HS-5 (cell line): ENCODE measurements at places on chromosomes 16 and 17.

GRCh38 chr17:72429066-72429638, 308.3 kb downstream of the SOX9 start:
- no peak for DNase-seq

DNA sequence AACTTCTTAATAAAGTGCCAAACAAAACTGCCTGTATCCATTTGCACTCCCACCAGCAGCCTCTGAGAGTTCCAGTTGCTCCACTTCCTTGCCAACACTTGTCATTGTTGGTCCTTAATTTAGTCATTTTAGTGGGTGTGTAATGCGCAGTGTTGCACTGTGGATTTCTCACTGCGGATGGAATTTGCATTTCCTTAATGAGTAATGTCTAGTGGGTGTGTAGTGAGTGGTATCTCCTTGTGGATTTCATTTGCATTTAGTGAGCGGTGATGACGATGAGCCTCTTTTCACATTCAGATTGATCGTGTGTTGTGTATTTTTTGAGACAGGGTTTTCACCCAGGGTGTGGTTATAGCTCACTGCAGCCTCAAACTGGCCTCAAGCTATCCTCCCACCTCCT, 4.1 kb upstream of the MSLN start:
- DNase-seq = no peak

DNA sequence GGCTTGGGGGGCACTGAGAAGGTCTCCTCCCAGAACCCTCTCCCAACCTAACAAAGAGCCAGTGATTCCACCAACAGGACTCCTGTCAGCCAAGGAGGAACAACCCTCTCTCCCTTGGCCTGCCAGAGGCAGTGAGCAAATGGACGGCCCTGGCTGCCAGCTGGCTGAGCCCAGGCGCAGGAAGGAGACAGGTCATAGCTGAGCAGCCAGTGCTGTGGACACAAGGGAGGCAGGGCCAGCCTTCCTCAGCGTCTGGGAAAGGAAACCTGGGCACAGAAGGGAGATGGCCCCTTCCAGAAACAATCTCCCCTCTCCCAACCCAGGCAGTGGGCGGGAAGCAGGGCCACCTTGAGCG, 2.1 kb downstream of the MPO start:
- DNase-seq = no peak

- peak; percentile 94 for DNase-seq
Measured at GRCh38 chr17:59093702-59094231, 12.9 kb downstream of the TRIM37 start.

- no peak for DNase-seq
Measured at GRCh38 chr17:36837195-36837938, 99.9 kb upstream of the LHX1 start.

GRCh38 chr16:50761267-50761666, 19.4 kb downstream of the CYLD start:
- DNase-seq = no peak

- no peak for DNase-seq
Measured at GRCh38 chr16:8620535-8620934, 963 bp upstream of the METTL22 start.

DNA sequence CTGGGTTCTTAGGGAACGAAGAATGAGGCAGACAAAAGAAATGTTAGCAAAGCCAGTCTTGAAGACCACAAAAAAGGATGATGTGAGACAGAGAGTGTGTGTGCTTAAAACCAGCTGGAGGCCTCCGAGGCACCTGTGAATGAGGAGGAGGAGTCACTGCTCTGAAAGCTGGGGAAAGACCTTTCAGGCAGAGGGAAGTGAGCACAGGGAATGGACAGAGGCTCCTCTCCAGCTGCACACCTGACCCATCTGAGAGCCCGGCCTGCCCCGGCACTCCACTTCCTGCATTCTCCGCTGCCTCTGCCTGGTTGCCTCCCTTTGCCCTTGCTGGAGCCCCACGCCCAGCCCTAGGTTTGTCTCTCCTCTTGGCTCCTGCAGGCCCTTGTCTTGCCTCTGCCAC, 55.2 kb upstream of the SREBF1 start:
- DNase-seq = no peak

GRCh38 chr16:67672739-67673662, 6.4 kb downstream of the C16orf86 start:
- peak; percentile 22 for DNase-seq

GRCh38 chr16:31461921-31462804, 2.9 kb downstream of the ARMC5 start:
- DNase-seq = no peak

DNA sequence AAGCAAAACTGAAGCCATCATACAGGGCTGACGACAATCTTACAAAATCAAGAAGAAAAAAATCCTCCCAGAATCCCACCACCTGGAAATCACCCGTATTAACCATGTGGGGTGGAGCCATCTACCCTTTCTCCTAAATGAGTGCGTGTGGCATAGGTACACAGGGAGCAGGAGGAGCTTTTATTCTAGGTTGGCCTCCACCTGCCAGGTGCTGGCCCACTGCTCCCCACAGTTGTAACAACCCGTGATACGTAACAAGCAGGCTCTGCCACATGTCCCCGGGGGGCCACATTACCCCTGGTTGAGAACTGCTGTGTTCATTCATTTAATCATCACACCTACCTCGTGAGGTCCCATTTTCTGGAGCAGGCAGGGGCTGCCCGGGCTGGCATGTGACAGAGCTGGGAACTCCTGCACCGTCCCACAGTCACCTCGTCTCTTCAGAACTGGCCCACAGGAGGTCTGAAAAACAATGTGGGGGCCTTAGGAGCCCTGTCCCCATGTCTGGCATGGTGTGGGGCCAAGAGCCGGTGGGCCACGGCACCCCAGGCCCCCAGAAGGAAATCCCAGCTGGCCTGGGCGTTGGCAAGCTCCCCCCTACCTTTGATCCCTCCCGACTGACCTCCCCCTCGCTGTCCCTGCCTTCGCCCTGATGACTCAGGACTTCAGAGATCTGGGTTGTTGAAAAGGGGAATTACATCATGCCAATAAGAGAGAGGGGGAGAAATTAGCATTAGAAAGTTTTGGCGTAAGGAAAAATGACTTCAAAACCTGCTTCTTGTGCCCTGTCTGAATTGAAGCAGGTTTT, 12.9 kb downstream of the CMIP start:
- DNase-seq = no peak

GRCh38 chr16:72203401-72203800, 31.4 kb upstream of the PMFBP1 start:
- DNase-seq = peak; percentile 39

GRCh38 chr16:80500116-80500859, 40.5 kb upstream of the DYNLRB2 start:
- DNase-seq = no peak

GRCh38 chr17:36586138-36586537, 5.5 kb upstream of the DHRS11 start:
- DNase-seq = no peak

GRCh38 chr17:36503456-36504155, 17.1 kb downstream of the ZNHIT3 start:
- no peak for DNase-seq

DNA sequence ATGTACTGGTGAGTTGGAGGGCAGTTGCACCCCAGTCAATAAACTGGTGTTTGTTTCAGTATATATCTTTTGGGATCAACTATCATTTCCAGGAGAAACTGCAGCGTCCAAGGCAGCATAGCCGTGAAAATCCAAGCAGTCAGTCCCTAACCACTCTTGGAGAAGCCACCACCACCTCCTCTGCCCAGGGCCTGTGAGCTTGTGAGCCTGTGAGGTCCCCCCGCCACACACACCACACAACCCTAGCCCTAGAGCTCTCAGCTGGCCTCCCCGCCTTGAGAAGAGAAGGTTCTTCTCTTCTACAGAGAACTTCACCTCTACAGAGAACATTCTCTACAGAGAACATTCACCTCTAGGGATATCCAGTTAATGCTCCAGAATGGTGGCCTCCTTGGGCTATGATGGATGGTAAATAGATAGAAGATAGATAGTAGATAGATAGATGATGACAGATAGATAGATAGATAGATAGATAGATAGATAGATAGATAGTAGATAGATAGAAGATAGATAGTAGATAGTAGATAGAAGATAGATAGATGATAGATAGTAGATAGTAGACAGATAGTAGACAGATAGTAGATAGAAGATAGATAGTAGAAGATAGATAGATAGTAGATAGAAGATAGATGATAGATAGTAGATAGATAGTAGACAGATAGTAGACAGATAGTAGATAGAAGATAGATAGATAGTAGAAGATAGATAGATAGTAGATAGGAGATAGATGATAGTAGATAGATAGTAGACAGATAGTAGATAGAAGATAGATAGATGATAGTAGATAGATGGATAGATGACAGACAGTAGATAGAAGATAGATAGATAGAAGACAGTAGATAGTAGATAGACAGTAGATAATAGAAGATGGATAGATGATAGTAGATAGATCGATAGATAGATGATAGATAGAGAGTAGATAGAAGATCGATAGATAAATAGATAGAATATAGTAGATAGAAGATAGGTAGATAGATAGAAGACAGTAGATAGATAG, 13.7 kb downstream of the ALOX15B start:
- DNase-seq = no peak

GRCh38 chr16:10812312-10813098, 6.1 kb downstream of the TVP23A start:
- no peak for DNase-seq

GRCh38 chr17:19342611-19343255, 19.8 kb downstream of the B9D1 start:
- DNase-seq = no peak

DNA sequence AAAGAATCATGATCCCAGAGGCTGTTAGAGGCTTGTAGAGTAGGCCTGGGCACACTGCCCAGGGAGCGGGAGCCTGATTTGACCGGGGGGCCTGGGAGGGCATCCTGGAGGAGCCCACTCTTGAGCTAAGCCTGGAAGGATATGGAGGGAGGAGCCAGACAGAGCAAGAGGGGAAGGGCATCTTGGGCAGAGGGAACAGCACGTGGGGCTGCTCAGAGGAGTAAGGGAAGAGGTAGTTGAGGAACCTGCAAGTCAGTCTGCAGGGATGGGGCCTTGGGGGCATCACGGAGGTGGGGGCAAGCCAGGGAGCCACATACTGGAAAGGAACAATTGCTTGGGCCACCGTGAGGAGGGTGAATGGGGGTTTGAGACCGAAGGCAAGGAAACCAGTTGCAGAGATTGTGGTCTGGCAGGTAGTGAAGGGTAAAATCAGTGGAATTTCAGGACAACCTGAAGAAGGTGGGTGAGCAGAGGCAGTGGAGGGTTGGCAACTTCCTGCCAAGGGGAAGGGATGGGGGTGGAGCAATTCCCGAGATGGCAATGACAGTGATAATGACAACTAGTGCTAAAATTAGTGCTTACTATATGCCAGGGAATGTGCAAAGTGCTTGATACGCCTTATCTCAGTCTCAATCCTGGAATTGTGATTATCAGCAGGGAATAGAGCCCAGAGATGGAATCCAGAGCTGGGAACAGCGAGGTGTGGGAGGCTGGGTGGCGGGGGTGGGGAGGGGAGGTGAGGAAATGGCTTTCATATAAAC, 9.7 kb upstream of the RAI1 start:
- no peak for DNase-seq

DNA sequence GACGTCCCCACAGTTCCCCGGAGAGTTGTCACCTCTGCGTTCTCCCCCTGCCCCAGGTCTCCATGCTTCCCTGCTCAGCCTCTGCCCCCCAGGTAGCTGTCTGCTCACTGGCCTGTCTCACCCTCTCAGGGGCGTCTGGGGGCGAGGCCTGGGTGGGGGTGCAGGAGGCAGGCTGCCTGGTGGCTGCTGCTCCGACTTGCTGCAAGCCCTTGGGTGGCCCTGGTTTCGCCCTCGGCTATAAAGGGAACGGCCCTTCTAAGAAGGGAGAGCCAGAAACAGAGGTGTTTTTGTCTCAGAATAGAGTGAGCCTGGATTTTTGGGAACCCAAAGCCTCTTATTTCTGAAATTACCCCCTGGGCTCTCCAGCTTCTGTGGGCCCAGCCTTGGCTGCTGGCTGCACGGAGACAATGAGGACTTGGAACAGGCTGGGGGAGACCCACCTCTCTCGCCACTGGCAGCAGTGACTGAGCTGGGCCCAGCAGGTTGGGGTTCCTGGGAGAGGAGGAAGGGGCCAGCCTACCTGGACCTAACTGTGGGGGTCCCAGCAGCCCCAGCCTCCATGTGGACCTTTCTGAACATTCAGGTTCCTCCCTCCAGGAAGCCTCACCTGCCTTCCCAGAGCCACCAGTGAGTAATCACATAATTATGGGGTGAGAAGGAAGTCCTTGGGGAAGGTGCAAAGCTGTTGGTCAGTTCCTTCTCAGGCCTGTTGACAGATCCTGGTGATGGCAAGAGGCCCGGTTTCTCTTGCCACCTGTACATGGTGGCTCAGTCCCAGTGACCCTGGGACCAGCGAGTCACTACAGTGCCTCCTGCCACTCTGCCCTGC, 15.5 kb upstream of the SPNS2 start:
- peak; percentile 11 for DNase-seq

DNA sequence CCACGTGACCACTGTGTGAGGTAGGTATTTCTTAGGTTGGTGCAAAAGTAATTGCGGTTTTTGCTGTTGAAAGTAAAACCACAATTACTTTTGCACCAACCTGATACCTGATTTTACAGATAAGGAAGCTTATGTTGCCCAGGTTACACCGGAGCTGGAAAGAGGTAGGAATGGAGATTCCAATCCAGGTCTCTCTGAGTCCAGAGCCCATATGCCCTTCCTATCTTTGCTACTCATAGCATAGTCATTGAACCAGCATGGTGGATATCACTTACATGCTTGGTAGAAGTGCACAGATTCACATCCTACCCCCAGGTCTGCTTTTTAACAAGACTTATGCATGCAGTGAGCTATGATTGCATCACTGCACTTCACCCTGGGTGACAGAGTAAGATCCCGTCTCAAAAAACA, 61.8 kb downstream of the ARSG start:
- no peak for DNase-seq

GRCh38 chr16:57618296-57619132, 9.9 kb upstream of the ADGRG1 start:
- no peak for DNase-seq

DNA sequence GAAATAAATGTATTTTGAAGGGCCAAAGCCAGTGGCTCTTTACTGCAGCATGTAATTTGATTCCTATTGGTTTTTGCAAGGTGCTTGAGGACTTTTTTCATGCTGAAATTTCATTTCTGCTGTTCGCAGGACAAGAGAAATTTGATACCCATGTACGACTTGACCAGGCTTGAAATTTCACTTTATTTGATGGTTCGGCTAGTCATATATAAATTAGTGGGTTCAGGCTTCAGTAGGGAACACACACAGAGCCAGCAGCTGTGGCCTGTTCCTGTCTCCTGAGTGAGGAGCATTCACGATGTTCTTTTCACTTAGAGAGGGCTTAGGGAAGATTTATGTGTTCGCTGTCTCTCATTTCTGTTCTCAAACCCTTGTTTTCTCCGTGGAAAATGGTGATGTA, 258.4 kb upstream of the CACNG5 start:
- no peak for DNase-seq
